ENCODE measurements at places on chromosomes 13 and 19.

- no peak for DNase-seq
These were observed 178.3 kb upstream of the RFC3 start for GRCh38 chr13:33639626-33640080.

- no peak for DNase-seq
These were observed 156.9 kb downstream of the ENOX1 start for GRCh38 chr13:43629691-43630480.

DNA sequence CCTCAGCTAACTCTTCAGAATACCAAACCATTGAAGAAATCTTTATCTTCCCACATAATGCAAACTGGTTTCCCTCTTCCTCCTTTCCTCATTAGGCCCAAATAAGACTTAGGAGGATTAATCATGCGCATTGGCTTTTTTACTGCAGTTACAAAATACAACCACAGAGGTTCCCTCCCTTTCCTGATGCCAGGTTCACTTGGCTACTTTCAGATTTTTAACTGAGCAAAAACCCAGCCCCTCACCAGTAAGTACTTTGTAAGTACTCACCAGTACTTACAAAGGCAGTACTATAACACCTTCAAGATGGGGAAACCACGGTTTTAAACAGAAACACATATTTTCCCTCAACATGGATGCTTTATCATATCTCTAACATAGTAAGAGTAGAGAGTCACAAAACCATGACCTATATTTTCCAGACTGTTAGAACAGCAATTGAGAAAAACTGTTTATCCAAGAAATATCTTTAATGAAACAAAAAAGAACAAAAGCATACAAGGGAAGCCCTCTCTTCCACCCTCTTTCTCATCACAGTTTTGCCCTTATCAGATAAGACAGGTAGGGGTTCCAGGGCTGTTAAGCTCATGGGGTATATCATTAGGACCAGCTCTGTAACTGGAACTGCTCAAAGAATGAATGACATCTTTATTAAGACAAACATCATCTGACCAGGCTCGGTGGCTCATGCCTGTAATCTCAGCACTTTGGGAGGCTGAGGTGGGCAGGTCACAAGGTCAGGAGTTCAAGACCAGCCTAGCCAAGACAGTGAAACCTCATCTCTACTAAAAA lies 12.7 kb downstream of the FOXO1 start:
- no peak for DNase-seq

- DNase-seq: no peak
These were observed 6.6 kb downstream of the SLITRK5 start for GRCh38 chr13:87677496-87678371.

DNA sequence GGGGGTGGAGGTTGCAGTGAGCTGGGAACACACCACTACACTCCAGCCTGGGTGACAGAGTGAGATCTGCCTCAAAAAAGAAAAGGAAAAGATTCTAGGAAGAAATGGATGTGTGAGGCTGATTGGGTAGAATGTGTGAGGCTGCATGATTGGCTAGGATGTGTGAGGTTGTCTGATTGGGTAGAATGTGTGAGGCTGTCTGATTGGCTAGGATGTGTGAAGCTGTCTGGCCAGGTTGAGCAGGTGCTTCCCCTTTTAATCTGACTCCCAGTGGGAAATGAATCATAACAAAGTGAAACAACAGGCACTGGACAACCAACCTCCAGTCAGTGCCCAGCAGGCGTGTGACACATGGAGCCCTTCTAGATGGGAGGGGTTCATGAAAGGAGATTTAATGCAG lies 14.7 kb downstream of the C13orf46 start:
- no peak for DNase-seq

DNA sequence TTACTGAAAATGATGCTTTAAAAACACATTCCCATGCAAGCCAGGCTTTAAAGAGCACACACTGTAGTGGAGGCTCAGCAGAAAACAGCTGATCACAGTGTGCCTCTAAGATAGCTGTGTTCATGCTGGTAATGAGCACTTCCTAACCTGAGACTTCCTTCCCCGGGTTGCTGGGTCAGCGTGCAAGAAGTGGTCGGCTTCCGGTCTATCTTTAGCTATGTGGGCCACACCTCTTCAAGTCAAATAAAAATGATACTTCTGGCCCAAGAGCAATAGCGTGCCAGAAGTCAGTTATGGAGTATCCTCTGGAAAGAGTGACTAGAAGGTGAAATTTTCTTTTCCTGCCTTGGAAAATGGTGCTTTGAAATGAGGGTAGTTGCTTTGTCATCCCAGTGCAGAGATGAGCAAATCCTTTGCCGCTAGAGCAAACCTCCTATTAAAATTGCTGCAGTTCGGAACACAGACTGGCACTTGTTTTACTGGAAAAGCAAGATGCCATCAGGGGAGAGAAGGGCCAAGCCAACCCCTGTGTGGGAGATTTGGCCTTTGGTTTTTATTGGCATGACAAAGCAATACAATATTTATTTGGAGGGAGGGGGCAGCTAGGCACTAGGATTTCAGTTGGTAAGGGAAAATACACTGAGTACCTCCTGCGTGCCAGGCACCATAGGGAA lies 64.2 kb downstream of the ARHGAP35 start:
- no peak for DNase-seq

- DNase-seq: no peak
These were observed 341.9 kb upstream of the TMTC4 start for GRCh38 chr13:101016475-101016874.

DNA sequence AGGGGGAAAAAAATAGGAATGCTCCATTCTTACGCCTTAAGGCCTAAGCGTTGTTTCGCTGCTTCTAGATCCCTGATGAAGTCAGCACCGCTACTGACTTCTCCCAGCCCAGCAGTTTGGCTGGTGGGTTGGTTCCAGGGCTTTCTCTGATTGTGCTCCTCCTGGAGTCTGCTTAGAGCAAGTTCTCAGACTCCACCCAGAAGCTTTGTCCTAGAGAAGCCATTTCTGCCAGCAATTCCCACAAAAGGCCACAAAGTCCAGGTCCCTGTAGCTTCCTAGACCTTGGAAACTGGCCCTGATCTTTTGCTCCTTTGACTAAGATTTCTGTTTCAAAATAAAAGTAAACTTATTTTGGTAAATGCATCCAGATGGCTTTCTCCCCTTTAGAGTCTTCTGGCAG lies 65.4 kb downstream of the KCTD12 start:
- DNase-seq: no peak

- no peak for DNase-seq
These were observed 194.4 kb downstream of the GGACT start for GRCh38 chr13:100394005-100394695.

DNA sequence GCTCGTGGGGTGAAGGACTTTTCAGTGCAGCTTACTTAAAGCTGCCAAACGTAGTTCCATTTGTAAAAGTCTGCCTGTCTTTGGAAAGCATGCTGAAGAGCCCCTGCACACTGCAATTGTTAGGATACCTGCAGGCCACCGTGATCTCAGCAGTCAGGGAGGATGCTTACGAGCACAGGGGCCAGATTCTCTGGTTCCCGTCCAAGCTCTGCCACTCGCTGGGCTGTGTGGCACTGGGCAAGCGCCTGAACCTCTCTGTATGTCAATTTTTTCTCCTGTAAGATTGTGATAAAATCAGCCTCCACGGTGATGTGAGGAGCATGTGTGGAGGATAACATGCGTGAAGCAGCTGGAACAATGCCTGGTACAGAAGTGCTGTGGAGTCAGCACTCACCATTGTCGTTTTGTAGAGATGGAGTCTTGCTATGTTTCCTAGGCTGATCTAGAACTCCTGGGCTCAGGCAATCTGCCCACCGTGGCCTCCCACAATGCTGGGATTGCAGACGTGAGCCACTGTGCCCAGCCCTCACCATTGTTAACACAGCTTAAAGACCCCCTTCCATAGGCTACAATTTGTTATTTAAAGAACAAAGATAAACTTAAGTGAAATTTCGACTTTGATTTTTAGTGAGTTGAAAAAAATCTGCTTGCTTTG lies 3.5 kb downstream of the ADPRHL1 start:
- no peak for DNase-seq

GRCh38 chr13:91630946-91631345 lies 232.5 kb downstream of the GPC5 start:
- no peak for DNase-seq

DNA sequence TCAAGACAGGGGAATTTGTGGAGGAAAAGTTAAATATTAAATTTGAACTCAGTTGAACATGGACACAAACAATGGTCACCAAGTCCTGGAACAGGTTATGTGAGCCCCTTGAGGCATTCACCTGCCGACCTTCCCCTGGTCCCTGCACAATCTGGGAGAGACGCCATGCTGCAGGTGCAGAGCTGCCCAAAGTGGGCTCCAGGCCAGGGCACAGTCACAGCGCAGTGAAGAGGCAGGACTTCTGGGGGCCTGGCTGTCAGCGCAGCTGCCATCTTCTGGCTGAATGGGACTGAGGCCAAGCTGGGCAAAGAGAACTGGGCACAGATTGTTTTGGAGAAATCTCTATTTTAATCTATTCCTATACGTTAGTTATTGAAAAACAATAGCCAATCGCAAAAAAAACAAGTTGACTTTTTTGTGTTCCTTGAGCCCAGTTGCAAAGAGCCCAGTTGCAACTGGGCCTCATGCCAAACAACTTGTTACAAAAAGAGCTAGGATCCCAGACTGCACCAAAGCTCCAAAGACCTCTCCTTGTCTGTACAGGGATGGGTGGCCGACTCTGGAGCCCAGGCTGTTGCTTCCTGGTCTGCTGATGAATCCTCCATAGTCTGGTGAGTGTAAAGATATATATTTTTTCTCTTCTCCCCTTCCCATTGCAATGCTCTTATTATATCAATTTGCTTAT lies 1.2 kb upstream of the ZNF626 start:
- DNase-seq: no peak

DNA sequence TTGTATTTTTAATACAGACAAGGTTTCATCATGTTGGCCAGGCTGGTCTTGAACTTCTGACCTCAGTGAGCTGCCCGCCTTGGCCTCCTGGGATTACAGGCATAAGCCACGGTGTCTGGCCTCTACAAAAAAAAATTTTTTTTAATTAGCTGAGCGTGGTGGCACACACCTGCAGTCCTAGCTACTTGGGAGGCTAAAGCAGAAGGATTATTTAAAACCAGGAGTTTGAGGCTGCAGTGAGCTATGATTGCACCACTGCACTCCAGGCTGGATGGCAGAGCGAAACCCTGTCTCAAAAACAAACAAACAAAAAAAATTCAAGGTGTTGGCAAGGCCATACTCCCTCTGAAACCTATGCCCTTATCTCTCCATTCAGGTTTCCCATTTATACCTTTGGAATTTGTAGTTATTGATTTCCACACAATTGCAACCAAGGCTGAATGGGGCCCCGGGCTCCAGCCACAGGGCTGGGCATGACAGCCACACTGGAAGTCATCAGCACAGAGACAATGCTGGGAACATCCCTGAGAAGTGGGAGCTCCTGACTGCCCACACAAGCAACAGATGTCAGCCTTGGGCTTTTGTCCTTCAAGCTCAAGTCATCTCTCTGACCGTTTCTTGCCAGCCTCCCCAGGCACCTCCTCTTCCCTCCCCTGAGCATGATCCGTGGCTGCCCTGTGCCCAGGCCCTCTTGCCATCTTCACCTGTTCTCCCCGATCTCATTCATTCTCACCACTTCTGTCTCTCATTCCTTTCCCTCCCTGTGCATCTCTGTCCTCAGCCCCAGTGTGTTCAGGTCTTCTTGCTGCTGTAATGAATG lies 27.2 kb upstream of the CALM3 start:
- no peak for DNase-seq

GRCh38 chr13:97258801-97259200 lies 36.7 kb downstream of the MBNL2 start:
- no peak for DNase-seq

- no peak for DNase-seq
These were observed 296.5 kb downstream of the LMO7 start for GRCh38 chr13:75932636-75933035.

- no peak for DNase-seq
These were observed 5.2 kb downstream of the INSR start for GRCh38 chr19:7288977-7289376.

- no peak for DNase-seq
These were observed 21.4 kb downstream of the NUFIP1 start for GRCh38 chr13:44967704-44968433.

- no peak for DNase-seq
These were observed 482.6 kb downstream of the RFC3 start for GRCh38 chr13:34300559-34300958.

DNA sequence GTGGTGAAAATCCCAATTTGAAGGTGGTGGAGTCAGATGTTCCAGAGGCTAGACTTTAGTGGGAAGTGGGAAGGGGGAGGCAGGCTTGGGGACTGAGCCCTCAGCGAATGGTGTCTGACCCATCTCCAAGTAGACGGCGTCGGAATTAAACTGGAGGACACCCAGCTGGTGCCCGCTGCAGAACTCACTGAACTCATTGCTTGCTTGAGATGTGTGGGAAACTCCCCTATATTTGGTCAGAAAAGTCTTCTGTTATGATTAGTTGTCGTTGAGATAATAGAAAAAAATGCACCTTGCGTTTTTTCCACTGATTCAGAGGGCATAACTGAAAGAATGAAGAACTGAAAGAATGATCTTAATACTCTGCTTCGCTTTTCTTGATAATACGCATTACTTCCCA lies 871 bp upstream of the ZNF583 start:
- no peak for DNase-seq

DNA sequence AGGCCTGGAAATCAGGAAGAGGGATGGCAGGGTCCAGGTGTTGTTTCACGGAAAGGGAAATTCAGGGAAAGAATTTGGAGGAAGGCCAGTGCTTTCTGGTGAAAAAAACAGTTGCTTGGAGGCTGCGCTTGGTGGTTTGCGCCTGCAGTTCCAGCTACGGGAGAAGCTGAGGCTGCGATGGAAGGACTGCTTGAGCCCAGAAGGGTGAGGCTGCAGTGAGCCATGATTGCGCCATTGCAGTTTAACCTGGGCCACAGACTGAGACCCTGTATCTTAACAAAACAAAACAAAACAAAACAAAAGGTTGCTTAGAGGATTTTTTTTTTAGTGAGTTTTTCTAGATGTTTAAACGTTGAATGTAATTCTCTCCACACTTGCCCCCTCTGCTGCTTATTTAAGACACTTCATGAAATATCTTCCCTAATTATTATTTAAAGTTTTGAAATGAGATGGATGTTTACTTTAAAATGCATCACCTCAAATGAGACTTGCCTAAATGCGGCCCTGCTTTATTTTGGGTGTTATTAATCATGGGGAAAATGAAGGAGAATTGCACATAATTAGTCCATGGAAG lies 75.4 kb upstream of the TRPC4 start:
- no peak for DNase-seq

DNA sequence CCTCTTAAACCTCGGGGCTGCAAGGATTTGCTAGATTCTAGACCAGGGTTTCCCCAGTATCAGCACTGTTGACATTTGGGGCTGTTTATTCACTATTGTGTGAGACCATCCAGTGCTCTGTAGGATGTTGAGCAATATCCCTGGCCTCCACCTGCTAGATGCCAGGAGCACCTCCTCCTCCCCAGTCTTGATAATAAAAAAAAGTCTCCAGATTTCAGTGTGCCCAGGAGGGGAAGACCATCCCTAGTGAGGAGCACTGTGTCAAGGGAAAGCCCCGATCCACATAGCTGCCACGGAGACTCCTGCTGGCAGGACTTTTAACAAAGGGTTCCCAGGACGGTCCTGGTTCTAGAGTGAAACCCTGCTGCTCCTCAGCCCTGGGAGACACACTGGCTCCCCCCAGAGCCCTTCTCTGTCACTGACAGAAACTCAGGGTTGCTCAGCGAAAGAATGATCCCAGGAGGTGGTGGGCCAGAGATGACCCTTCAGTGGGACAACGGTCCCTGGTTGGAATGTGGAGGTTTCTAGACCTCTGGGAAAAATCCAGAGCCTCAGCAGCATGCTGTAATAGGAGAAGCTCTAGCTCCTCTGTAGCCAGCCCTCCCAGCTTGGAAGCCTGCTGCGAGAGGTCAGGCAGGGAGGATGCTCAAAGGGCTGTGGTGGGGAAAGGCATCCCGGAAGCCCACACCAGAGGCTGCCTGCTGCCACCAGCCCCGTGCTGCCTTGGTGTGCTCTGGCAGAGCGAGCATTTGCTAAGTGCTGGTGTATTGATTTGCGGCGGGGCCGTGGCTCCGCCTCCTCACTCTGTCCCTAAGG lies 20.3 kb downstream of the LYL1 start:
- no peak for DNase-seq
